ENCODE measurements at places on chromosomes 12 and 14.

GRCh38 chr14:50462111-50462510 lies 65.4 kb upstream of the CDKL1 start:
- no peak for DNase-seq

DNA sequence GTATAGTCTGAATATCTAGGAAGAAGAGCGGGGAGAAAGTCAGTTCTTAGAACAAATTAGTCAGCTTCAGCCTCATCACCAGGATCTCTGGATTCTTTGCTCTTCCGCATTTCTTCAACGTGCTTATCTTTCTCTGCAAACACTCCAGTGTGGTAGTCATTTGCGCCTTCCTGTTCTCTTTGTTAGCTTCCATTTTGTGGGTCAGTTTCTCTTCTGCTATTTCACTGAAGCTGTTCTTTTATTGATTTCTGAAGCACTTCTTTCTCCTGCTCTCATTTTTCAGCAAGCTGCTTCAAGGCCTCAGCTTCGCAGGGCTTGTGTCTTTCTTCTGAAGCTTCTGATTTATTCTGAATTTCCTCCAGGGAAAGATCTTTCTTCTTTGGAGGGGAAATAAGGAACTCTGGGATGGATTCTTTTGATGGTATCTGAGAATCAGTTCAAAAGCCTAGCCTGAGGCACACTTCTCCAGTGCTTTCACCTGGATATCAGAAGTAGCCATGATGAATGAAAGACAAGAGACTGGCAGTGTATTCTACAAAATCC lies 13.5 kb downstream of the AMN1 start:
- DNase-seq, result no peak

DNA sequence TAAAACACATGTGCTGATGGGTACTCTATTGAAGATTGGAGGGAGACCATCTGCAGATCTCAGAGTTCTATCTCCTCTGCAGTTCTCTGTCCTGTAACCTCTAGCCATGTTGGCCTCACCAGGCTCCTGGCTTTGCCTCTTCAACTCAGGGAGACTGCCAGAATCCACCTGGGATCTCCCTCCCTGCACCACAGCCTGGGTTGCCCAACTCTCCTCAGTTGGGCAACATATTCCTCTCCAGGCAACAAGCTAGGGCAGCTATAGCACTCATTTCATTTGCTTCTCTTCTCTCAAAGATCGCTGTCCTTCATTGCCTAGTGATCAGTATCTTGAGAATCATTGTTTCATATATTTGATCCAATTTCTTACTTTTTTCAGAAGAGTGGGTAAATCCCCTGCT lies 28.8 kb downstream of the CKAP4 start:
- DNase-seq, result no peak

DNA sequence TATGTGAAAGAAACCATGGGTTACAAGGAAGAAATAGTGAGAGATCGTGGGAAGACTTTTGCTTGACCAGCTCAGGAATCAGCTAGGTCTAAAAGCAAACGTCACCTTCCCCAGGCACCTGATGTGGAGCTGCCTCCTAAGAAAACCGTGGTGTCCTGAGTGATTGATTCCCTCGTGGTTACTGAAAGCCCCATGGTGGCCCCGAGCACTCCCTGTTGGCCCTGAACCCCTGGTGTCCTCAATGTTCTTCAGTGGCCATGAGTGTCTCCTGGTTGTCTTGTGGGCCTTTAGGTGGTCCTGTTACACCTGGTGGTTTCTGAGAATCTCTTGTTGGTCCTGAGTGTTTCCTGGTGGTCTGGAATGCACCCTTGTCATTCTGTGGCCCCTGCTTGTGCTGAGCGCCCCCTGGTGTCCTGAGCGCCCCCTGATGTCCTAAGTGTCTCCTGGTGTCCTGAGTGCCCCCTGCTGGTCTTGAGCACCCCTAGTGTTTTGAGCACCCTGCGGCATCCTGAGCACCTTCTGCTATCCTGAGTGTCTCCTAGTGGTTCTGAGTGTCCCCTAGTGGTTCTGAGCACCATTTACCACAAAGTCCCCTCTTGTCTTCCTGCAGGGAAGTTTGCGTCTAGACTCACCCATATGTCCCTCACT lies 518.7 kb downstream of the TMEM121 start:
- no peak for DNase-seq

- no peak for DNase-seq
These were observed 245.7 kb downstream of the GRIN2B start for GRCh38 chr12:13735734-13736133.

- DNase-seq, result no peak
These were observed 19.4 kb upstream of the A2M start for GRCh38 chr12:9134981-9135628.

GRCh38 chr12:105289114-105289904 lies 41.2 kb upstream of the C12orf75 start:
- DNase-seq, result no peak

GRCh38 chr12:44459569-44459968 lies 416.5 kb downstream of the NELL2 start:
- no peak for DNase-seq

GRCh38 chr12:39771456-39771855 lies 151.9 kb upstream of the ABCD2 start:
- DNase-seq, result no peak

DNA sequence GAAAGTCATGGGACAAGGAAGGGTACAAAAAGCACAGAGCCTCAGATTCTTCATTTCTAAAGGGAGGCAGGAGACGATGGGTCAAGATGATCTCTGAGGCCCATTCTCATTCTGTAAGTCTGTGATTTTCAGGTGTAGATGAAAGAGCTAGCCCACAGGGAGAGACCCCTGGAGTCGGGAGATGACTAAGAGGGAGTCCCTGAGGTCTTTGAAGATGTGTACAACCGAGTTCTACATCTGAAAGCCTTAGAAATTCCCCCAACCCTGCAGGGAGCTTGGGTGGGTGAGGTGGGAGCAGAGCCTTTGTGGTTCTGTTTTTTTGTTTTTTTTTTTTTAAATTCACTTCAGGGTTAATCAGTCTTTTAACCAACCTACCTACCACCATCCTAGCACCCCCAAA lies 3.1 kb downstream of the WNT10B start:
- no peak for DNase-seq

GRCh38 chr12:87348071-87348470 lies 681.1 kb downstream of the C12orf50 start:
- no peak for DNase-seq

DNA sequence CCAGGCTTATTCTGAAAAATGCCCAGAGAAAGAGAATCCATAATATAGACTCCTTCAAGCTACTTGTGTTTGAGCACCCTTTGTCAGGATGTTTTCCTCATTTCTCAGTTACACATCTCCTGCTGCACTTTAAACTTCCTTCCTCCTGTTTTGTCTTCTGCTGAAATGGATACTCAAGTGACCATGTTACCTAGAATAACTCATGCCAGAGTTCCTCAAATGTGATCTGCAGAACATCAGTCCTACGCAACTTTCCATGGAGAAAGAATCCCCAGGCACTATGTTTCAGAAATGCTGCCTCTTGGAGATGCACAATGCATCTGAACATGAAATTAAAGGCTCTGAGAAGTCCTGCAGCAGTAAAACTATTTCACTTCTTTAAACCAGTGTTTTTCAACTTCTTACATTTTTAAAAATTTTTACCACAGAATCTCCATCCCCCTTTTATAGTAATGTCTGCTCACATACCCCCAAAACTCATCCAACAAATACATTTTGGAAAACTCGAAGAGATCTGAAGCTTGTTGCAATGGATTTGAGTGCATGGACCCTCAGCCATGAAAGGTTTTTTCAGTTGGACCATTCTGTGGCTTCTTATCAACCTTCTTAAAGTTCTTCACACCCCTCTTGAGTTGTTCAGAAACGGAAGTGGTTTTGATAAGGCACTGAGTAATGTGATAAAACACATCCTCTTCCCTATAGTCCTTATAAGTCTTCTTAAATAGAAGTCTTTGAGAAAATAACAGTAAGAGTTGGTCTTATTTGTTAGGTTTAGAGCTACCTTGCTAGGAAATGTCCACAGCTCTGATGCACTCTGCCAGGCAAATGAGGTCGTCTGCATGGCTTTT lies 84.5 kb upstream of the KCNA1 start:
- no peak for DNase-seq

DNA sequence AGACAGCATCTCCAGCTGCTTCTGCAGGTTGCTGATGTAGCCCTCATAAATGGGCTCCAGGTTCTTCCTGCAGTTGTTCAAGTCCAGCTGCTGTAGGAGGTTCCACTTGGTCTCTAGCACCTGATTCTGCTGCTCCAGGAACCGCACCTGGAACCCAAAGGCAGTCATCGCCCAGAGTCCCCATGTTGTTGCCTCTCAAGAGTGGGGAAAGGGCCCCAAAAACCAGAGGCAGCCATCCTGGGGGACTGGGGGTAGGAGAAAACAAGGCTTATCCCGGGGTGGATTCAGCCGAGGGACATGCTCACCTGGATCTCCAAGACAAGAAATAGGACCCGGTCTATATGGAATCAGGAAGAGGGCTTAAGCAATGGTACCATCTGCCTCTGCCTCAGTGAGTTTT lies 2.3 kb downstream of the KRT72 start:
- DNase-seq, result no peak

Data from GM04503 (cell line).